CD4-positive, alpha-beta T cell treated with Interleukin-12 subunit alpha and Interleukin-12 subunit beta, for 1 hour (primary cell): ENCODE measurements at places on chromosomes 5 and 9.
A peak's percentile ranks its signal among the peaks of the same experiment; 100 is the strongest.

GRCh38 chr5:134171972-134172371, 4.8 kb downstream of the SKP1 start:
- no peak for DNase-seq

DNA sequence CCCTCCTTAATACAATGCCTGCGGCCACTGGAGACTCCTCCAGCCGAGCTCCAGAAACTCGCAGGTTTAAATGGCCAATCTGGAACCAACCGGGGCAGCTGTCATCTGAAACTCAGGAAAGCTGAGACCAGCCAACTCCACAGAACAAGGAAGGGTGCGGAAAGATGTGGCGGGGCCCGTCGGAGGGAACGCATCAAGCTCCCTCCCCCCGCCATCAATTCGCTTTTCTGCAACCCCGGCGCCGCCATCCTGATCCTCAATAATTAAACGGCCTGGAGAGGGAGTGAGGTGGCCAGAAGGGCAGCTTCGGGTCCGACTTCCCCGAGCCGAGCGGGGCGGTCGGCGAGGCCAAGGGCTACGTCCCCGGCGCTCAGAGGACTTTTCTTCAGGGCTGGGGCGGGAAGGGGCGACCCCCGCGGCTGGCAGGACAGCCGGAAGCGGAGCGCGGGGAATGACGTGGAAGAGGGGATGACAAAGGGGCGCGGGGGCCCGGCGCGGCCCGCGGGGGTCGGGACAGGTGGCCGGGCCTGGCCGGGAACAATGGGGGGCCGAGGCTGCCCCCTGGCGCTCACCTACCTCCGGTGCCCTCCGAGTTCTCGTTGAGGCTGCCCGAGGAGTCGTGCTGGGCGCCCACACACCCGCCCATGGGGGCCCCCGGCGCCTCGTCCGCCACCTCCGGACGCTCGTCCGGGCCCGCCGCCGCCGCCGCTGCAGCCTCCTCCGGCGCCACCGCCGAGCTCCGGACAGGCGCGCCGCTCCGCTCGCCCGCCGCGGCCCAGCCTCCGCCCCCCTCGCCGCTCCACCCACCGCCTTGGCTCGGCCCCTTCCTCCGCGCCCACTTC, at the start of gene UBTD2:
Gene UBTD2, minus strand, starts transcription at position 745 of the 842 bp plus-strand sequence. Its CDS starts 99 bp downstream, at position 646.
- DNase-seq, result peak; percentile 76

DNA sequence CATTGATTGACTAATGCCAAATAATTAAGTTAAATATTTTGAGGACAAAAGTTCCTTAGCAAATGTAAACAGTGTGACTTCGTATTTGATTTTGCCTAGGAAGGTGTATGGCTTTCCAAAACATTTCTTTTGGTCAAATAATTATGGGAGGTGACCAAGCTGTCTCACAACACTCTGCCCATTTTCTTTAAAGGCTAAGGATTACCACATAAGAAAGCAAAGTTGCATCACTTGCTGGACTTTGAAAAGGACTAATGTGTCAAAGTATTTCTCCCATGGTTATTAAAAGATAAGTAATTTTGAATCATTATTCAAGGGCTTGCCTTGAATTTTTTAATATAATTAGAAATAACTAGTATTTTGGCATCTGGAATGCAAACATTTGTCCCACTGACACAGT, 74.7 kb downstream of the HAPLN1 start:
- no peak for DNase-seq

GRCh38 chr5:113122053-113122452, 145.5 kb downstream of the DCP2 start:
- DNase-seq, result no peak

GRCh38 chr5:124824637-124825158, 78.3 kb upstream of the ZNF608 start:
- DNase-seq, result no peak

DNA sequence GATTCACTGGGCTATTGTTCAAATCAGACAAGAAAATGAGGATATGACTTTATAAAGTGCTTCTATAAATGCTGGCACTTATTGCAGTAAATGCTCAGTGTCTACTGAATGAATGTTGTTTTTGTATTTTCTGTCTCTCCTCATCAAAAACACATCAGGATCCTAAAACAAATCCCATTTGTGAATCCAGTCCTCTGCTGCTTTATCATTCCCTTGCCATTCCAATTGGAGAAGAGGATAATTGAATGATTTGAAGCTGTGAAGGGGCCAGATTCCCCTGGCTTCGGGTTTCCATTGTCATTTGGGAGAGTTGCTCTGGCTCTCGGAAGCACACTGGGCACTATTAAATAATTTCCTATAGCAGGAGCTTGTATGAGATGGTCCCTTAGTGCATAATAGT, 666.8 kb downstream of the ACTL7B start:
- no peak for DNase-seq

- peak; percentile 89 for DNase-seq
These were observed at the start of gene ZNF354C for GRCh38 chr5:179060116-179061008. Gene ZNF354C, plus strand, starts transcription at chr5:179060373. Its CDS starts 1,696 bp downstream, at chr5:179062069.

- no peak for DNase-seq
These were observed 166.6 kb downstream of the ELAVL2 start for GRCh38 chr9:23659346-23660006.
